ENCODE measurements at places on chromosomes 7 and 10.

GRCh38 chr7:42494736-42495135 lies 257.7 kb upstream of the GLI3 start:
- no peak for DNase-seq

- no peak for DNase-seq
Observed at GRCh38 chr7:128384726-128385125, 23.2 kb upstream of the PRRT4 start.

- DNase-seq: no peak
Observed at GRCh38 chr7:27068259-27068658, 27.5 kb downstream of the HOXA1 start.

GRCh38 chr7:123749537-123749857 lies 694 bp upstream of the WASL start:
- no peak for DNase-seq

- no peak for DNase-seq
Observed at GRCh38 chr7:20140291-20141001, 76.7 kb downstream of the MACC1 start.

DNA sequence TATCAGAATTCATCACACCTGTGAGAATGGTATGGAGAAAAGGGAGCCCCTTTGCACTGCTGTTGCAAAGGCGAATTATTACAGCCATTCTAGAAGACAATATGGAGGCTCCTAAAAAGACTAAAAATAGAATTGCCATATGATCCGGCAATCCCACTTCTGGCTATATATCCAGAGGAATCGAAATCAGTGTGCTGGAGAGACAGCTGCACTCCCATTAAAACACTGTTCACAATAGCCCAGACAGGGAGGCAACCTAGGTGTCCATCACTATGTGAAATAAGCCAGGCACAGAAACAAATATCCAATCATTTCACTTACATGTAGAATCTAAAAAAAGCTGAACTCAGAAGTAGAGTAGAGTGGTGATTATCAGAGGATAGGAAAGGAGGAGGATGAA lies 26.0 kb upstream of the GJD4 start:
- DNase-seq: no peak

DNA sequence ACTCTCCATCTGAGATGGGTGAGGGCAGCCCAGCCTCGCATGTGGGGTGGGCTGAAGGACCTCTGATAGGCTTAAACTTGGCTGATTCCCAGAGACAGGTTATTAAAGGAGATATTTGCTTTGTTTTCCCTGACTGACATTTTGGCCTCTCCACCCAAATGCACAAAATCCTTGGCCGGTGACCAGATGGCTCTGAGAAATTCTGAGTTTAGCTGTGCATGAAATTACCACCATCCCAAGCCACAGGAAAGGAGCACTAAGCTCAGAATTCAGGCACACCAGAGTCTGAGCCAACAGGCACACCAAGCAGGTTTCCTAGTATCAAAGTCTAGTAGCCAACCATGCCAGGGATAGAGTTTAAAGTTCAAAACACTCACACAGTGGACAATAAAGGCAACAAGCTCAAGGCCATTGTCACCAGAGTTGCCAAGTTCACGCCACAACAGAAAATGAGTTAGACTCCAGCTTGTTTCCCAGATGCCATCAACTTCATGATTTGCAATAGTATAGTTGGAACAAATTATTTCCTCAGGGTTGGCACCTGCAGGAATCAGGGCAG lies 387.6 kb downstream of the KCNMA1 start:
- no peak for DNase-seq

- DNase-seq: no peak
Observed at GRCh38 chr7:78345979-78346378, 547.4 kb downstream of the PHTF2 start.

GRCh38 chr10:112589081-112589480 lies 142.1 kb downstream of the VTI1A start:
- no peak for DNase-seq

GRCh38 chr10:17335065-17335464 lies 107.0 kb downstream of the VIM start:
- DNase-seq: no peak

GRCh38 chr7:84393786-84394185 lies 199.2 kb upstream of the SEMA3A start:
- DNase-seq: no peak

GRCh38 chr7:157394246-157395191 lies 57.7 kb downstream of the DNAJB6 start:
- no peak for DNase-seq

- DNase-seq: no peak
Observed at GRCh38 chr7:100875356-100875751, 451 bp downstream of the SRRT start.

- DNase-seq: no peak
Observed at GRCh38 chr7:94048755-94049154, 44.6 kb upstream of the BET1 start.

DNA sequence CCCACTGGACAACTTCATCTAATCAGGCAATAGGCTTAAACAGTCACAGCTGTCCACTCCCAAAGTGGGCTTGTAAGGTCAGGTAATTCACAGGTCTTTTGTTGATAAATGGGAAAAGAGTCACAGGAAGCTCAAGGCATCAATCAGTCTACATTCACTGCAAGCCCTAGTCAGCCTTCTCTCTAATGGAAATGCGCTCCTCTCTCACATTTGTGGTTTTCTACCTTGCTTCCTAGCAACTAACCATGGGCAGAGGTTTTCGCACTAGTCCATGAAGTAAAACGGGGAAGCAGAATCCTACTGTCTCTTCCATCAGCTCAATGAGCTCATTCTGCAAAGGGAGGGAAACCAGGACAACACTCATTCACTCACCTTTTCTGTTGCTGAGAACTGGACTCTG lies 53.5 kb upstream of the APBB1IP start:
- no peak for DNase-seq

DNA sequence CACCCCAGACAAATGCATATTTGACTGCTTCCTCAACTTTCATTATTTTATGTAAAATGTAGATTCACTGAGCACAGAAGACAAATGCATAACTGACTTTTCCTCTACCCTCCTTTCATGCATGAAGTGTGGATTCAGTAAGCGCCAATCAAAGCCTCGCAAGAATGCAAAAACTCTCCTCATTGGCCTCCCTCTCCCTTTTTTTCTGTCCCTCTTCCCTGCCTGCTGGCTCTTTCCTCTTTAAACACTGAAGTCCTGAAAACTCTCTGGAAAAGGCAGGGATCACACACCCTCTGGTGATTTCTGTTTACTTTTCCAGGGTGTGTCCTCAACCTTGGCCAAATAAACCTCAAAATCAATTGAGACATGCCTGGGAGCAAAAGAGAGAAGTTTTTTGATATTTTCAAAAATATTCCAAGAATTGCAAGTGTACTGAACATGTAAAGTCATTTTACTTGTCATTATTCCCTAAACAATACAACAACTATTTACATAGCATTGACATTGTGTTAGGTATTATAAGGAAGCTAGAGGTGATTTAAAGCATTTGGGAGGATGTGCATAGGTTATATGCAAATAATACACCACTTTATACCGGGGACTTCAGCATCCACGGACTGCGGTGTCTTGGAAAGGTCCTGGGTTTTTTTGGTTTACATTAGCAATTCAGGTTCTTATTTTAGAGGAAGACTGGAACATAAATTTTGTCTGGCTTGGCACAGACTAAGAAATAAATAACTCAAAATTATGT lies 71.4 kb downstream of the SEC61G start:
- DNase-seq: no peak

DNA sequence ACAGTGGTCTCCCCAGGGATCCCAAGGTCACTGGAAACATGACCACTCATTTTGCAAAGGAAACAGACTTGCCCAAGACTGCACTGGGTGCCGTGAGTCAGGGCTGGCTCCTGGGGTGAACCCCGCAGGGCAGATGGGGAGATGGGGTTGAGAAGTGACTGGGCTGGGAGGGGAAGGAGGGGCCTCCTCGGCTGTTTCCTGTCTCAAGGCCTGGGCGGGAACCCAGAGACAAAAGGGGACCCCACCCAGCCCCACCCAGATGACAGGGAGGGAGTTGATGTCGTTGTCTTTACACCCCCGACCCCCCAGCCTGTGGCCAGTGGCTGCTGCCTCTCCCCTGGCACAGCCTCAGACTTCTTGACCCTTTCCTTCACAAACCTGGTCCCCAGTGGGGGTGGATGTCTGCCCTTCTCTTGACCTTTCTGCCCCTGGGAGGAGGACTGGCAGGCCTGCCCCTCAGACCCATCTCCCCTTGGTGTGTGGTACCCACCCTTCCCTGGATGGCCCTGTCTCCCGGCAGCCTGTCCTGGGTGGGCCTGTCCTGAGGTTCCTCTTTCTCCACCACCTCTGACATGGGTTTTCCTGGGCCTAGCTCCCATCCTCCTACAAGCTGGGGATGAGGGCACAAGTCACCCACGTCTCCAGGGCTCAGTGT lies 1.4 kb downstream of the MYO1G start:
- DNase-seq: peak; percentile 57

DNA sequence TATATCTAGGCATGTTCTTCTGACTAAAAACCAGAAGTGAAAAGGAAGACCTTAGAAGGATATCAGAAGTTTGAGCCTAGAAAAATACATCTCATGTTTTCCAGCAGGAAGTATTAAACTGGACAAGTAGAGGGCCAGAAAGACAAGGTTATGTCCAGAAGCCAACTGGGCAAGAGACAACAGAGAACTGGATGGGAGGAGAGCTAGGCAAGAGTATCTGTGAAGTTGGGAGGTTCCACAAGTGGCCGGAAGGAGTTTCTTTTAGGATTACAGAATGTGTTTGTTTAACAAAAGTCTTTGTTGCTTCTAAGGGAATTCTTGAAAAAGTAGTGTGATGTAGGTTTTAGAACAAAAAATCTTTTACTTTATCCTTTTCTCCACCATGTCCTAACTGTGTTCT lies 86.4 kb downstream of the CYP26A1 start:
- no peak for DNase-seq

GRCh38 chr7:26696161-26696560 lies 168.2 kb downstream of the SKAP2 start:
- DNase-seq: no peak

- no peak for DNase-seq
Observed at GRCh38 chr10:19651549-19651948, 164.7 kb upstream of the PLXDC2 start.

DNA sequence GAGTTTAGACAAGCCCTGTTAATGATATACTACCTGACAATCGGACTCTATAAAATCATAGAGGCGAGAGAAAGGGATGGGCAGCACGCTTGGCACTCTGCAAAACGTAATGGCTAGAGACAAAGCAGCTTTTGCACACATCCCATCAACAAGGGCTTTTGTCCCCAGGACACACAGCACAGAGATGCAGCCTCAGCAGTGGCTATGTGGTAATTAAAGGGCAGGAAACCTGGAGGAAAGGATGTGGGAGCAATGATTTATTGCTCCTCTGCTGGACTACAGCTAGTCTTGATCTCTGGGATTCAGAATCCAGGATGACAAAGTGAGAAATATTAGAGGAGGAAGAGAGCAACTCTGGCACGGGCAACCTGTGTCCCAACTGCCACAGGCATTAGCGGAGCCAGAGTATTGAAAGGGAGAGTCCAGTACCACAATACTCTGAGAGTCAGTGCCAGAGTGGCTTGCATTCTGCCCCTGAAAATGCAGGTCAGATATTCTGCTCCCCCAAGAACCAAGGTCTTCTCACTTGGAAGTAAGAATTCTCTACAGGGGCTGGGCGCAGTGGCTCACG lies 96.5 kb downstream of the ARMH3 start:
- no peak for DNase-seq

All from stimulated activated CD8-positive, alpha-beta memory T cell treated with anti-CD3 and anti-CD28 coated beads, Interleukin-15, amount 100 ng/mL, for 4 hours (primary cell).